ENCODE measurements at places on chromosomes 3 and 15.

DNA sequence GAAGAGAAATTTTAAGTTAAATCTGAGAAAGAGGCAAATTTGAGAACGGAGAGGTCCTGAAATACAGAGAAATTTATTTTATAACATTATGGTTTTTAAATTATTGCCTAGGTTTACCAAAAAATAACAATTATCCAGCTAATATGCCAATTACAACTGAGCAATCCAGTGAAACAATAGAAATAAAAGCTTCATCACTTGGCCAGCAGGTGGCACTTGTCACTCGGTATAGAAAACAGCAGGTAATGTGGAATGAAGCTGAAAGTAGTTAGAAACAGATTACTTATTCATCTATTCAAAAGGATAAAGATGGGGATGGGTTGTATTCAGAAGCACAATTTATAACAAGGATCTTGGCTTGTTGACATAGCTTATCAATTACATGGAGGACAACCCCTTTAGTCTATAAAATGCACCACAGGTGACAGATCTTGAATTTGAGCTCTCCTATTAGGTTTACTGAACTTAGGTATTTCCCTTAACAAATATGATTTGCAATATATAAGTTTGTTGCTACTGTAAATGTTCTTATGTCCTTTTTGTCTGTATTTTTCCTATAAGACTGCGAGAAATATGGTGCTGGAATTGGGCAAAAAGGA is 70.1 kb upstream of the GUCA1C start:
- no peak for DNase-seq

- no peak for DNase-seq
These were observed 435.1 kb upstream of the CNTN3 start for GRCh38 chr3:75049533-75049932.

GRCh38 chr3:13657660-13658435 is 108.9 kb downstream of the FBLN2 start:
- DNase-seq: peak; percentile 46

DNA sequence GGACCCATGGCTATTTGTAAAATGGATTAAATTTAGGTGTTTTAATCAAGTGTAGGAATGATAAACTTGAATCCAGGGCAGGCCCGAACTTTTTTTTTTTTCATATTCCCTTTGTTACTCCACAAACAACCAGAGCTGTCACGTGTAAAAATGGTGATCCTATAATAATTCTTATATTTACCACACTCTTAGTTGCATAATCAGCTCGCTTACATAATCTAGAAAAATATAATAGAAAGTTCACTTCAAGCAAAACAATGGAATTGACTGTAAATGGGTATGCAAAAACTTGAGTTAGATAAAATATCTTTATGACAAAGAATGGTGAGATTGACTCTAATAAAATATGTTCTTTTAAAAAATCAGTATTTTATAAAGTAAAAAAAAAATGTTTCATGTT is 2.1 kb upstream of the PAQR9 start:
- DNase-seq: no peak

DNA sequence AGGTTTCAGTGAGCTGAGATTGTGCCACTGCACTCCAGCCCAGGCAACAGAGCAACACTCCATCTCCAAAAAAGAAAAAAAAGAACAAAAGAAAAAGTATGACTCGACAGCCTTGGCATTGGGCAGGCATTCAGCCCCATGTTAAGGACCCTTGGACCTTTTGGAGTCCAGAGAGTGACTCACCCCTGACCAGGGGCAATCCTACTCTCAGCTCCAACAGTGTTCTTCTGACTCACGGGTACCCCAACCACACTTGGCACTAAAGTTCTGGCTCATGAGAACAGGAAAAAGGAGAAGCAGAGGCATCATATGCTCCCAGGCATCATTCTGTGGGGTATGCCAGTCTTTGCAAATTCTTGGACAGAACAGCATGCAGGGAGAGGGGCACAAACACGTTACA is 252.4 kb upstream of the HES1 start:
- no peak for DNase-seq

GRCh38 chr3:135650309-135650708 is 315.2 kb upstream of the PPP2R3A start:
- no peak for DNase-seq

GRCh38 chr3:113662824-113663223 is 33.6 kb downstream of the USF3 start:
- DNase-seq: no peak

DNA sequence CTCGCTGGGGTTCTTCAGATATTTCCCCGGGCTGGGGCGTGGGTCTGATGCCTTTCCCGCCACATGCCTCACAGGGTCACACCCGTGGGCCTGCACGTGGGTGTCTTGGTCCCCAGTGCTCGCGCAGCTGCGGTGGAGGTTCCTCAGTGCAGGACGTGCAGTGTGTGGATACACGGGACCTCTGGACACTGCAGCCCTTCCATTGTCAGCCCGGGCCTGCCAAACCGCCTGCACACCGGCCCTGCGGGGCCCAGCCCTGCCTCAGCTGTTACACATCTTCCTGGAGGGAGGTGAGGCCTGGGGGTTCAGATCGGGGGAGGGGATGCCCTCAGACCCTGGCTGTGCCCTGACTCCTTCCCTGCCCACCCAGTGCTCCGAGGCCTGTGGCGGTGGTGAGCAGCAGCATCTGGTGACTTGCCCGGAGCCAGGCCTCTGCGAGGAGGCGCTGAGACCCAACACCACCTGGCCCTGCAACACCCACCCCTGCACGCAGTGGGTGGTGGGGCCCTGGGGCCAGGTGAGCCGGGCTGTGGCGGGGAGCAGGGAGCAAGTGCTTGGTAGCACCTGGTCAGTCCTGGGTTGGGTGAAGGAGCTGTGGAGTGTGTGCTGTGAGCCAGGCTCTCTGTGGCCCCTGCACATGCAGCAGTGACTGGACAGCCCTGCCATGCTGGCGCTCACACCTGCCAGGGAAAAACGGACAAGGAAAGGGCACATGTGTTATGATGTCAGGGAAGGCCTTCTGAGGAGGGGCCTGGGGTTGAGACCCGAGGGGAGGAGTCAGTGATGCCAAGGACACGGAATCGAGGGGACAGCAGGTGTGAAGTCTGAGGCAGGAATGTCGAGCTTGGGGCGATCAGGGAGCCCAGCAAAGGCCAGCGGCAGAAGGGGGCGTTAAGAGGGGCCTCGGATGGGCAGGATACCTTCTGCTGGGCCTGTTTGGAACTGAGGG is 88.9 kb downstream of the TBC1D2B start:
- no peak for DNase-seq

DNA sequence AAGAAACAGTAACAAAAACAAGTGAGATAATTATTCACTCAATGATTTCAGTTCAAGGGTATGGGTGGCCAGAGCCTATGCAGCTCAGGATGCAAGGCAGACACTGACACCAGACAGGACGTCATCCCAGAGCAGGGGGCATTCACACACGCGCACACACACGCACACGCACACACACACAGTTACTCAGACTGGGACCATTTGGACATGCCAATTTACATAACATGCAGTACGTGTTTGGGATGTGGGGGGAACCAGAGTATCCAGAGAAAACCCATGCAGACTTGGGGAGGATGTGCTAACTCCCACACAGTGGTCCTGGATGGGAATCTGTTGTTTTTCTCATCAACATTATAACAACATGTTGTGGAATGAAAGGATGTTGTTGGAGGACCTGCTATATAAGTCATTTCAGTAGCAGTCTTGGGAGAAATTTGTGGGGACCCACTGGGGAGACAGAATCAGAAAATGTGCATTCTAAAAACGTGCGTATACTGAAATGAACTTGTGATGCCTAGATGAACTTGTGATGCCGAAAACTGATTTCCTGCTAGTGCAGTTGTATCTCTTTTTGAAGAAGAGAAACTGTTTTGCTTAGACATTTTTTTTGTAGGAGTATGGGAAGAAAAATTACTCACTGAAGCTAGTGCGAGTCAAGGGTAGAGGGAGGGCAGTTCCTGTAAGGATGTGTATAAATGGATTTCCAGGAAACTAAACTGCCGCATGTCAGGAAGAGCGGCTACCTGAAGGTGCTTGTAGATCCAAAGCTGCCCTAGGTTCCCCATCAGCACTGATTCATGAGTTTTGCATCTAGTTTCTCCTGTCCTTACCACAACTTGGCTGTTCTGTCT is 25.2 kb downstream of the CD200 start:
- DNase-seq: no peak

DNA sequence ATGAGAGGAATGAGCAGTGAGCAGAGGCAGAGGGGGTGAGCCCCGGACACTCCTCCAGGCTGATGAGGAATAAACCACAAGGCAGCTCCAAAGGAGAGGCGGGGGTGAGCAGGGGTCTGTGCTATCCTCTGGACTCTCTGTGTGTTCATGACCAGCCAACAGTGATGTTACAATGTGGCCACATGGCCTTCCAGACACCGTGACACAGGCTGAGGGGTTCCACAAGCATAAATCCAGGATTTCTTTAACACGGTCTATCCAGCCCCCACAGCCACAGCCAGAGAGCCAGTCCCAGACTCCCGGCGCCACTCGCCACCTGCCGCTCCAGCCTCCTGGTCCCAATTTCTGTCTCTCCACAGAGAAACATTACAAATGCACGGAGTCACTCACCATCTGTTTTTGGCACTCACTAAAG is 24.4 kb downstream of the XXYLT1 start:
- DNase-seq: no peak

- DNase-seq: no peak
These were observed 314.4 kb downstream of the MECOM start for GRCh38 chr3:169348929-169349621.

All from activated CD8-positive, alpha-beta memory T cell treated with anti-CD3 and anti-CD28 coated beads for 1 hour (primary cell).